ENCODE measurements at places on chromosomes 12 and 14.

DNA sequence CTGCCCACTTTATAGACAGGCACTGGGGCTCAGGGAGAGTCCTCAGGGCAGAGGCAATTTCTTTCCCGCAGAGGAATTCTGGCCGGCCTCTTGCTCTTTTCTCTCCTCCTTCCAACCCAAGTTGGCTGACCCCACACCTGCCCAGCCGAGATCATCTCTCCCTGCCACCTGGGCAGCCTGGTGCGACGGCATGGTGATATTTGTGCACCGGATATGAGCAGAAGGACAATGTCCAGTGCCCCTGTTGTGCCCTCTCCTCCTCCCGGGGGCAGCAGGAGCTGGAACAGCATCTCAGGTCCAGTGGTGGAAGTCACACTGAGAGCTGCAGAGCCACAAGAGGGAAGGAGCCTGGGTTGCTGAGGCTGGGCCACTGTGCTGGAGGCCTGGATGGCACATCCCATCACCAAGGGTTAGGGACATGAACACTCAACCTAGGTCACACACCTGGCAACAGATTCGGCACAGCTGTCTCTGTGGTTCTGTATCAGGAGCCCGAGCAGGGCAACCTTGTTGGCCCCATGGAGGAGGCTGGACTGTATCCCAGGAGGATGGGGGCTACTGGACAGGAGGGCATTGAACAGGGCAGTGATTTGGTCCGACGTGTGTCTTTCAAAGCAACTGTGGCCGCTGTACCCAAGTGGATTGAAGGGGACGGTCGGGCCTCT lies 57.7 kb upstream of the DIO3 start:
- DNase-seq = no peak

DNA sequence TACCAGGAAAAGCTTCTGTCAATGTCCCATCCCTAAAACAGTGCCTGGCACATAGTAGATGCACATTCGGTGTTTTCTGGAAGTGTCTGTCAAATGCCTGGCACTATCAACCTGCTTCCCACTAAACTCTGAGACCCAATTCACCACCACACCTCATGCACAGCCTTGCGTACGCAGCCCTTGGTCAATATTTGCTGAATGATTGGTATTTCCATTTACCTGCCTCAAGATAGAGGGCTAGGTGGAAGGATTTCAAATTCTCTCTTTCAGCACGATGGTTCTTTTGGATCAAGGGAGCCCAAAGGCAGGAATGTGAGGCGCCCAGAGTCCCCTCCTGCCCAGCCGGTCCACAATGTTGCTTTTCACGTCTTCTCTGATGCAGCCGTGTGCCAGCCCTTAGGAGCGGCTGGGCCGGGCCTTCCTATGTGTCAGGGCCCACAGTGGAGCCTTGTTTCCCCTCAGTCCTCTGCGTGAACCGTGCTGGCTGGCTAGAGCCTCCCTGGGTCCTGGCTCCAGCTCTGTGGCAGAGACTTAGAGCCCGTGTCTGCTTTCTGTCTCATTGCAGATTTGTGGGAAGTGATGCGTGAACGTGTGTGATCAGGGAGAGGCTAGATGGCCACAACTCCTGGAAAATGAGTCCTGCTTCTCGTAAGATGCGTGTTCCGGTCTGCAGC lies 99.9 kb upstream of the RFLNA start:
- DNase-seq = no peak

- no peak for DNase-seq
Measured at GRCh38 chr12:48388460-48388859, 37.7 kb upstream of the ZNF641 start.

GRCh38 chr12:52270541-52271070 lies 3.8 kb upstream of the KRT86 start:
- DNase-seq = no peak

DNA sequence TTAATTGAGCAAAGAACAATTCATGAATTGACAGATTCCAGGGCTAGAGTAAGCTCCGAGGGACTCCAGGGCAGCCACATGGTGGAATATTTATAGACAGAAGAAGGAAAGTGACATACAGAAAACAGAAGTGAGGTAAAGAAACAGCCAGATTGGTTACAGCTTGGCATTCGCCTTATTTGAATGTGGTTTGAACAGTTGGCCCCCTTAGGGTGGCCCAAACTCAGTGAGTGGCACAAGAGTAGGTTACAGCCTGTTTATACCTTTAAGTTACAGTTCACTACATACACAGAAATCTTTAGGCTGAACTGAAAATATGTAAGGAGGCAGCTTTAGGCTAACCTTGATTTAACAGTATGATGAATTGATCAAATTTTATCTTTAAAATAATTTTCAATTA lies 174.5 kb upstream of the CNOT2 start:
- DNase-seq = no peak

GRCh38 chr12:6951551-6952120 lies 480 bp downstream of the PTPN6 start:
- no peak for DNase-seq

DNA sequence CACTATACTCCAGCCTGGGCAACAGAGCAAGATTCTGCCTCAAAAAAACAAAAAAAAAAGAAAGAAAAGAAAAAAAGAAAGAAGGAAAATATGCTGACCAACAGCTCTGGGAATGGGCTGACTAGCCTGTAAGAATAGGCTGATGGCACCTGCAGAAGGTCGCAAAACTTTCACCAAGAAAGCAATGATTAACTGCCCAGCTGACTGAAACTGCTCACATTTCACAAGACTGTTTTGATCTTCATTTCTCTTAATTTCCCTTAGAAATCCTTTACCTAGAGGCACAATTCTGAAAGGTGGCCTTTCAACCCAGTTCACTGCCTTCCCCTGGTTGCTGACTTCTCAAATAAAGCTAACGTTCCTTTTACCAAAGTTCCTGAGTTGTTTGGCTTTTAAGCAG lies 12.4 kb downstream of the BEST3 start:
- no peak for DNase-seq

- no peak for DNase-seq
Measured at GRCh38 chr12:42741771-42742510, 152.4 kb upstream of the PRICKLE1 start.

DNA sequence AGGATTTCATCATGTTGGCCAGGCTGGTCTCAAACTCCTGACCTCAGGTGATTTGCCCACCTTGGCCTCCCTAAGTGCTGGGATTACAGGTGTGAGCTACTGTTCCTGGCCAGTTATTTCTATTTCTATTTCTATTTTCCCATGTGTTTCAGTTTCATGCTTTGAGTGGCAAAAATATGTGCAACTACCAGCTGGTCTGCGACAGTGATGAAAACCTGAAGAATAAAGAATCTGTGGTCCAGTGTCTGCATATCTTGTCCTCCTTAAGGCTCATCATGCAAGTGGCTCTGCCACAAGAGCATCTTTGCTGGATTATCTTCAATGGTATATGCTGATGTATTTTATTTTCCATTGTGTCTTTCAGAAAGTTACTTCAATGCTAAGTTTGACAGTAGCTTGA lies 17.4 kb downstream of the CFAP54 start:
- no peak for DNase-seq

DNA sequence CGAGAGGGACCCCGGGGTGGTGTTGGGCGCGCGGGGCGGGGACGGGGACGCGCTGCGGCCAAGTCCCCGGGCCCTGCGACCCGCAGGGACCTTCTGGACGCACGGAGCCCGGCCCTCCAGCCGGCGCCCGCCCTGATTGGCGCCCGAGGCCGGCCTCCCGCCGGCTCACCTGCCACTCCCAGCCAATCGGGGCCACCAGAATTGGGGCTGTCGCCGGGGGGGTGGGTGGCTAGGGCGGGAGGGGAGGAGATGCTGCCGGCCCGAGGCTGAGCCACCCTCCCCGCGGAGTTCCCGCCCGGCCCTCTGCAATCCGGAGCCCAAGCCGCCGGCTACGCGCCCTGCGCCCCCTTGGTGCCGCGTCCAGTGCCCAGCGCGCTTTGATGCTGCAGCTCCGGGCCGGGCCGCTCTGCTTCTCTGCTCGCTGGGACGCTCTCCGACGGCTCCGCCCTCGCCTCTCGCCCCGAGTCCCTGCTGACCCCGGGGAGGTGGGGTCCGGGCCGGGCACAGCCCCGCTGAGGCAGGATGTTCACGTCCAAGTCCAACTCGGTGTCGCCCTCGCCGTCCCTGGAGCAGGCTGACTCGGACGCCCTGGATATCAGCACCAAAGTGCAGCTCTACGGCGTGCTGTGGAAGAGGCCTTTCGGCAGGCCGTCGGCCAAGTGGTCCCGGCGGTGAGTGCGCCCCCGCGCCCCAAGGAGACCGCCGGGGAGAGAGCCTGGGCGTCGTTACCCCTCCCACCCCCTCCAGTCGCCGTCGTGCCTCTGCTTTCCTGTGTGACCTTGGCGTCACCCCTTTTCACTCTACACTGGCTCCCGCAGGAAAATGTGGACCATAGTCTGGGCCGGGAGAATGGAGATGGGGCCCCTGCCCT lies at the start of gene PLEKHD1:
PLEKHD1 (plus strand) TSS at position 285 of the 871 bp plus-strand sequence; CDS start at position 523, 238 bp downstream.
- peak; percentile 44 for DNase-seq

- DNase-seq = no peak
Measured at GRCh38 chr12:10354502-10354901, 35.3 kb downstream of the KLRK1 start.

DNA sequence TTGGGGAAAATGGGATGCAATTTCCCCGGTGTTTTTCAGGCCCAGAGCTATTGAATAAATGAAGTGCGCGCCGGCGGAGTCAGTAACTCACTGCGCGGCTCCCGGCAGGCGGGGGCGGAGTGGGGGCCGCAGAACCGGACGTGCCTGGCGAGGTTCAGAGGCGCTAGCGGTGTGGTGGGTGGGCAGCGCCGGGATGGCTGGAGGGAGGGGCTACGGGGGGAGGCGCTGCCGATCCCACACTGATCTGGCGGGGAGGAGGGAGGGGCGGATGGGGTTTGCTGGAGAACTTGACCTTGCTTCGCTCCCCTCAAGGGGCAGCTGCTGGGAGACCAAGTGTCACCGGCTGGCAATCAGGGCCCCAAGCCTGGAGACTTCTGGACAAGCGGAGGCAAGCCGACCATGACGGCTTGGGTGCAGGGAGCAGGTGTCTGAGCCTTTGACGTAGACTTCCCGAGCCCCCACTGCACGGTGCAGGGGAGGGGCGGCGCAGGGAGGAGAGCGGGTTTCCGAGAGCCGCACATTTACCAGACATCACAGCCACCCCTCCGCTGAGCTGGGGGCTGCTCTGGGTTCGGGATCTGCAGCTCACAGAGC lies 174.1 kb upstream of the RTL1 start:
- DNase-seq = peak; percentile 88

GRCh38 chr12:102652645-102653313 lies 172.4 kb upstream of the IGF1 start:
- no peak for DNase-seq

GRCh38 chr14:59870277-59871165 lies at the start of gene RTN1:
Gene RTN1, minus strand, starts transcription at chr14:59870776. Its CDS starts 146 bp downstream, at chr14:59870630.
- peak; percentile 88 for DNase-seq

DNA sequence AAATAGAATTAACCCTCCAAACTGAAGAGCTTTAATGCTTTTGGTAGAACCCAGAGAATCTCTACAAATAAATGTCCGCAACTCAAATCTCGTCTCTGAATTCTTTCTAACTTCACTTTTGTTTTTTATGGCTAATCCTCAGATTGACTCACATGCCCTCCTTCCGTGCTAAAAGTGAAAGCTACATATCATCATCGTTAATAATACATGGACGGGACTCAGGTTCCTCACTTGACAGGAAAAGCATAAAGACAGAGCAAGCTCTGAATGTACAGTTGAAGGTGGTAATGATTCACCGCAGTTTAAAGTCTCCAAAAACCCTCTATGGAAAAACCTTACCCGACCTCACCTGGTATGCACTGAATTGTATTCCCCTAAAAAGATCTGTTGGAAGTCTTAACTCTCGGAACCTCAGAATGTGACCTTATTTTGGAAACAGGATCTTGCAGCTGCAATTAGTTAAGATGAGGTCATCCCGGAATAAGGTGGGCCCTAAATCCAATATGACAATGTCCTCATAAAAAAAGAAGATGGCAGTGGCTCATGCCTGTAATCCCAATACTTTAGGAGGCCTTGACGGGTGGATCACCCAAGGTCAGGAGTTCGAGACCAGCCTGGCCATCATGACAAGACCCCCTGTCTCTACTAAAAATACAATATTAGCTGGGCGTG lies 147.4 kb upstream of the FOXN3 start:
- no peak for DNase-seq

GRCh38 chr14:98119739-98120138 lies 1152.3 kb downstream of the BCL11B start:
- no peak for DNase-seq

GRCh38 chr14:37143475-37143874 lies 28.9 kb downstream of the SLC25A21 start:
- no peak for DNase-seq

GRCh38 chr12:6759741-6760140 lies 6.4 kb upstream of the PTMS start:
- no peak for DNase-seq

DNA sequence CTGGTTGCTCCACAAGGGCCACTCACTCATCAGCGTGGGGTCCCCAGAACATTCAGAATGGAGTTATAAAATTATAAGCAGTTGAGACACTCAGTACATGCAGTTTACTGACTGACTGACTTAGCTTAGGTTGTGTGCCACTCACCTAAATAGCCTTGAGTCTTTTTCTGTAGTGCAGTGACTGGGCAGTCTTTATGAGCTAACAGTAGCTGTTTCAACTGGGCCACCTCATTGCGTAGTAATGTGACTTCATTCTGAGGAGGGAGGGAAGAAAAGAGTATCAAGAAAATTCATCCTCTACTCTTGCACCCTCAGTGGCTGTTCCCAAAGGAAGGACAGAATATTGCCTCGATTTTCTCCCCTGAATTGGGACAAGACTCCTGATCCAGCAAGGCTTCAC lies 15.8 kb upstream of the NPFF start:
- no peak for DNase-seq

DNA sequence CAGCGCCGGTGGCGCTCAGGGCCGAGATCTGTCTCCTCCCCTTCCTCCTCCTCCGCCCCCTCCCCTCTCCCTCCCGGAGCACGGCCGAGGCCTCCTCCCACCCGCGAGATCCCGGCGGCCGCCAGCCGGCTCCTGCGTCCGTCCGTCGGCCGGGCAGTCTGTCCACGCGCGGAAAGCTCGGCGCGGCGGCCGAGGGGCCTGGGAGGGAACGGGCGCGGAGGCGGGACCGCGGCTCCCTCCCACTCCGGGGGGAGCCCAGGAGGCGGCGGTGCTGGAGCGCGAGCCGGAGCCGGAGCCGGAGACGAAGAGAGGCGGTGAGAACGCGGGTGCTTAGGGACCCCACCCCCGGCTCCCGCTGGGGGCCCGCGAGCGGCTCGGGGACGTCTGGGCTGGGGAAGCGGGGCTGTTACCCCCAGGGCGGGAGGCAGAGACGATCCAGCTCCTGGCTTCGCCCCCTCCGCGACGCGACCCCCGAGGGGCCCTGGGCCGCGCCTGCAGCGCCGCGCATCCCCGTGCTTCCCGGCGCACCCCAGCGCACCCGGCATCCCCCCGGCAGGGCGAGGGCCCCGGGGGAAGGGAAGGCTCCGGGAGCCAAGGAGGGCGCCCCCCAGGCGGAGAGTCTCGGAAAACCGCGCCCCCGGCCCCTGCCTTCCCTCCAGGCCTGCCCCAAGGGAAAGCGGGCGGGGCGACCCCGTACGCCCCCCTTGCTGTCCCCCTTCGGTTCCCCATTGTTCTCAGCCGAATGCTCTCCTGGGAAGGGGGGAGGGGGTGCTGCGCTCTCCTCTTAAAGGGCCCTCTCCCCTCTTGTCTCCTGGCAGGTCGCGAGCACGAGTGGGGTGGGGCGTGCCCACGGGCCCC lies at the start of gene DTX1:
DTX1 (plus strand) TSS at position 100 of the 858 bp plus-strand sequence. CDS start 1,463 bp downstream, outside the sequence.
- no peak for DNase-seq

- DNase-seq = no peak
Measured at GRCh38 chr12:111404362-111405148, 1.2 kb upstream of the SH2B3 start.

All from NCI-H510A treated with DMSO at 0.1 percent for 48 hours (cell line).